MG63 (cell line): ENCODE measurements at places on chromosomes 13 and 19. TPM values are rescaled to one million over a fixed set of nuclear protein-coding genes. Genes with fewer than 3 reads are reported as not detected.
A peak's percentile ranks its signal among the peaks of the same experiment; 100 is the strongest.

CGB3 gene
- total RNA-seq = not detected in 2 replicates

- no peak for DNase-seq
Observed at GRCh38 chr19:47419030-47419783, at the start of gene MEIS3. Gene MEIS3 (minus strand): TSS chr19:47419527. CDS start chr19:47419081, 446 bp downstream.

DNA sequence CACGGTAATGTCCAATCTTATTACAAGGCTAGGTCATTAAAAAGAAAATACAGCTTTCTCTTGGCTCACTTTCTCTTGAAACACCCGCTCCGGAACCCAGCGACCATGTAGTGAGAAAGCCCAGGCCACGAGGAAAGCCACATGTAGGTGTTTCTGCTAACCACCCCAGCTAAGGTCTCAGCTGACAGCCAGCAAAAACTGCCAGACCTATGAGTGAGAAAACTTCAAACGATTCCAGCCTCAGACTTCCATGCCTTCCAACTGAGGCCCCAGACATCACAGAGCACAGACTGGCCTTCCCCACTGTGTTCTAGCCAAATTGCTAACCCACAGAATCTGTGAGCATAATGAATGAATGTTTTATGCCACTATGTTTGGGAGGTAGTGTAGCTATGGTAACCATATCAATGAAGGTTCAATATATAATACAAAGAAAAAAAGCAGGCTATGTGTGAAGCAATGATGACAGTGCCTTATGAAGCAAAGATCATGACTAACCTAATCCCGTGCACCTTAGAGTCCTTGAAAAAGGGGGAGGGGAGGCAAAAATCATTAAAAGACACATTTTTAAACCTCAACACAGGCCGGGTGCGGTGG, 11.9 kb upstream of the TPTE2 start:
- no peak for DNase-seq

GRCh38 chr13:110397436-110398115, 90.5 kb downstream of the COL4A2 start:
- peak; percentile 40 for DNase-seq

TRPC4 gene
- 2.4 and 13.3 TPM in 2 replicates for total RNA-seq

GPR183 gene
- total RNA-seq = not detected in 2 replicates

IGFL3 gene
- not detected in 2 replicates for total RNA-seq

ARHGAP33 gene
- total RNA-seq = 0.42 and 1.6 TPM in 2 replicates

PRODH2 gene
- total RNA-seq = not detected in 2 replicates

GRCh38 chr19:57436417-57436816, 1.3 kb downstream of the ZNF749 start:
- DNase-seq = no peak

- no peak for DNase-seq
Observed at GRCh38 chr13:113114511-113115362, 7.9 kb upstream of the F10 start.

OVOL3 gene
- total RNA-seq = not detected in 2 replicates

FFAR1 gene
- not detected in 2 replicates for total RNA-seq

GRCh38 chr13:30776661-30777060, 41.3 kb downstream of the ALOX5AP start:
- no peak for DNase-seq

CEACAM16 gene
- total RNA-seq = 0.92 TPM in 1 of 2 replicates, not detected in the other

- DNase-seq = no peak
Observed at GRCh38 chr19:56699552-56699951, 28.0 kb upstream of the ZNF835 start.

CYP2F1 gene
- total RNA-seq = not detected in 2 replicates

IGFL1 gene
- not detected in 2 replicates for total RNA-seq

GFY gene
- not detected in 2 replicates for total RNA-seq

ICAM3 gene
- 20.4 and 31.7 TPM in 2 replicates for total RNA-seq

GRCh38 chr19:35757231-35757748, 461 bp upstream of the HSPB6 start:
- peak; percentile 99 for DNase-seq

DNA sequence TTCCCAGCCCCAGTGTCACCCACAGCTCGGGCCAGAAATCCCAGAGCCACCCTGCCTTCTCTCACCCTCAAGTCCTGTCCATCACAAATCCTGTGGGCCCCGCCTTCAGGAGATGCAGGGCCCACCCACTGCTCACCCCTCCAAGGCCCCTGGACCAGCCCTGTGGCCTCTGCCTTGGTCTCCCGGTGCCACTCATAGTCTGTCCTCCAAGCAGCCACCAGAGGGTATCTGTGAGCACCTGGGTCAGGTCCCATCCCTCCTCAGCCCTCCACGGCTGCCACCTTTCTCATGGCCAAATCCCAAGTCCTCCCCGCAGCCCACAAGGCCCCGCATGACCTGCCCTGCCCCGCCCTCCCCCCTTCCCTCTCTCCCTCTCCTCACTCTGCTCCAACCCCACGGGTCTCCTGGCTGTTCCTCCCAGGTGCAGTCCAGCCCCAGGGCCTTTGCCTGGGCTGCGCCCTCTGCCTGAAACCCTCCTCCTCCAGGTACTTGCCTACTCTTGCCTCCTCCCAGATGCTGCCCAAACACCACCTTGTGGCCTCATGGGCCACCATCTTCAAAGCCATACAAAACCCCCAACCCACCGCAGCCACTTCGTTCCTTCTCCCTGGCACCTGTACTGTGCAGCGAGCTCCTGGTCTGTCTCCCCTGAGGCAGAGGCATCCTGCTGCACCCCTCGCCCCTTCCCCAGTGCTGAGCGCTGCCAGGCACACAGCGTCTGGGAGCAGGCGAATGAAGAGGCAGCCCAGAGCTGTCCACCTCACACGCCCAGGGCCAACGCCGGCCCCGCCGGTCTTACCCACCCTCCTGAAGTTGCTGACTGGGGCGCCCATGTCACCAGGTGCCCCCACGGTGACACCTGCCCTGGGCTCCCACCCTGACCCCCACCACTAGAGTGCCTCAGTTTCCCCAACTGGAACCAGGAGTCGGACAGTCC, 13.2 kb upstream of the UQCR11 start:
- no peak for DNase-seq

GRCh38 chr19:6778386-6778785, 5.9 kb downstream of the VAV1 start:
- DNase-seq = no peak

GRCh38 chr13:32281096-32281495, 34.1 kb downstream of the ZAR1L start:
- no peak for DNase-seq

- DNase-seq = no peak
Observed at GRCh38 chr13:27627380-27627779, 5.7 kb downstream of the POLR1D start.

DNA sequence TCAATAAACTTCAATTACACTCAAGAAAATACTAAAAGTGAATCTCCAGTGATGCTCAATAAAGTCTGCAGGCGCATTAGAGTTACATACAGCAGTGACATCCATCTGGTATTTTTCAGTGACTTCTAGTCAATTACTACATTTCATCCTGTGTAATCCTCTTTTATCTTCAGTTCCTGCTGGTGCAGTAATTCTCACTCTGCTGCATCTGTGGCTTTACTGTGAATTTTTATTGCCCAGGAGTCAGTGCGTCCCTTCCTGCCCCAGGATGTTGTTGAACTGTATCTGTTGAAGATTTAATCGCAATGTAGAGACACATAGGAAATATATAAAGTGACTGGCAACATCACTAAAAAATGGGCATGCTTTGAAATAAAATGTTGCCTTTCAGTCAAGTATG, 196.3 kb upstream of the TMTC4 start:
- no peak for DNase-seq

- DNase-seq = no peak
Observed at GRCh38 chr13:86510792-86511191, 711.6 kb upstream of the SLITRK6 start.

DNA sequence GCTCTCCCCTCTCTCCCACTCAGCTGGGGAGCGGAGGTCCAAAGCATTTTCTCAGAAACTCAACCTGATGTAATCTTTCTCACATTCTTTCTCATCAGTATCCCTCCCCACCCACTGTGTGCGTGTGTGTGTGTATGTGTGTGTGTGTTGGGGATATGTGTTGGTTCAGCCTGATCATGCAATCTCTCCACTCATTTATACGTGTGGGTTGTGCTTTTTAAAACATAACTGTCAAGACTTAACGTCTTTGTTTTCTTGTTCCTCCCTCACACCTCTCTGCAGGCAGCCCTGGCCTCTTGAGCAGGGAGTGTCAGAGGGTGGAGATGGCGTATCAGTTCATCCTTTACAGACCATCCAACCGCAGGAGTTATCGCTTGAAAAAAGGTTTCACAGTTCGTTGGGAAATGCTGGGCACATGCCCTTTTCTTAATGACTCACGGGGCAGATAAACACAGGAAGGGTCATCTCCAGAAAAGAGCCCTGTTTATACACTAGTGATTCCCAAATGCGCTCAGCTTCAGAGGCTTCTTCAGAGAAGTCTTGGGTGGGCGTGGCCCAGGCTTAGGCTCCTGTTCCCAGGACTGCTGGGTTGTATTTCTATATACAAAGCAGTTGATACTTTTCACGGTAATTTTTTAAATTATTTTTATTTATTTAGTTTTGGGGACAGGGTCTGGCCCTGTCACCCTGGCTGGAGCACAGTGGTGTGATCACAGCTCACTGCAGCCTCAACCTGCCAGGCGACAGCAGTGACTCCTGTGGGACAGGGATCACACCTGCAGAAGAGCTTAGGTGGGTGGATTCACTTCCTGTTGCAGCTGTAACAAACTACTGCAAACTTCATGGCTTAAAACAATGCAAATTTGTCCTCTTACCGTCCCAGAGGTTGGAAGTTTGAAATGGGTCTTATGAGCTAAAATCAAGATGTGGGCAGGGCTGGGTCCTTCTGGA, 60.3 kb downstream of the CCDC70 start:
- no peak for DNase-seq

DNA sequence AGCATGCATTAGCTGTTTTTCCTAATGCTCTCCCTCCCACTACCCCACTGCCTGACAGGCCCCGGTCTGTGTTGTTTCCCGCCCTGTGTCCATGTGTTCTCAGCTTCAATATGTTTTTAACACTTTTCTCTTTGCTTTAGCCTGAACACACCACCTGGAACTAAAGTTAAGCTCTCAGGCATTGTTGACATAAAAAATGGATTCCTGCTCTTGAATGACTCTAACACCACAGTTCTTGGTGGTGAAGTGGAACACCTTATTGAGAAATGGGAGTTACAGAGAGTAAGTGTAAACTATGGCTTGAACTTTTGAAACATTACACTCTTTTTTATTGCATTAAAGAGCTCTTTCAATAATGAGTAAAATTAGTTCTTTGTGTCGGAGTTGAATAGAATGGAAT, 70.1 kb downstream of the TDRD3 start:
- no peak for DNase-seq

DNA sequence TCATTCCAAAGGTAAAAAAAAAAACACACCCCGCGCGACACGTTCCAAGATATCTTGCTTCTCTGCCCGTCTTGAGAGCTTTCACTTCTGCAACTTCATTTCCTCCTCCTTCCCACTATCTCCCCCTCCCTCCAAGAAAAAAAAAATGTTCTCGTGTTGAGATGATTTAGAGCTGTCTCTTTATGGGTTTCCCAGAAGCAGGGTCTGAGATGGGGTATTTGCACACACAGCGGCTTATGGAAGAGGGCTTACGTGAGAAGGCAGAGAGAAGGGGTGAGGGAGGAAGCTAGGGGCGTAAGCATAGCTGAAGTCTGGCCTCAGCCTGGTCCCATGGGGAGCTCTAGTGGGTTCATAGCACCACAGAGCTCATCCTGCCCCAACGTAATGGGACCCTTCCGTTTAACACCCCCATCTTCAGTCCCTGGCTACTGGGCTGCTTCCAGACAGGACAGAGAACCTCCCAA, 31.3 kb upstream of the USE1 start:
- DNase-seq = no peak
